ENCODE measurements at places on chromosomes 2 and 18.

GRCh38 chr2:107001964-107002696, 116.2 kb upstream of the ST6GAL2 start:
- no peak for DNase-seq

DNA sequence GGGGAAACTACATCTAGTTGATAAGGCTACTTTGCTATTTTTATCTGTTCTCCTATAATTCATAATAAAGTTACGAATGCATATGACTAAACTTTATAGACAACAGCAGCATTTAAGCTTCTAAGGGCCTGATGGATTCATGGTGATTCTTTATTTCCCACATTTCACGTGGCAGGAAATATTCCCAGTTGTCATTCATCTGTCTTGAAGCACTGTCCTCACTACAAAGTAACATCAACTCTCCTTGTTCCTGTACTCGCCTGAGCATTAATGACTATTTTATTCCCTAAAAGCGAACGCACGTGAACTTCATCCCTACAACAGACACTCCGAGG, 2.6 kb downstream of the SATB2 start:
- no peak for DNase-seq

- DNase-seq = no peak
Observed at GRCh38 chr2:46716927-46717326, 198.7 kb downstream of the MCFD2 start.

DNA sequence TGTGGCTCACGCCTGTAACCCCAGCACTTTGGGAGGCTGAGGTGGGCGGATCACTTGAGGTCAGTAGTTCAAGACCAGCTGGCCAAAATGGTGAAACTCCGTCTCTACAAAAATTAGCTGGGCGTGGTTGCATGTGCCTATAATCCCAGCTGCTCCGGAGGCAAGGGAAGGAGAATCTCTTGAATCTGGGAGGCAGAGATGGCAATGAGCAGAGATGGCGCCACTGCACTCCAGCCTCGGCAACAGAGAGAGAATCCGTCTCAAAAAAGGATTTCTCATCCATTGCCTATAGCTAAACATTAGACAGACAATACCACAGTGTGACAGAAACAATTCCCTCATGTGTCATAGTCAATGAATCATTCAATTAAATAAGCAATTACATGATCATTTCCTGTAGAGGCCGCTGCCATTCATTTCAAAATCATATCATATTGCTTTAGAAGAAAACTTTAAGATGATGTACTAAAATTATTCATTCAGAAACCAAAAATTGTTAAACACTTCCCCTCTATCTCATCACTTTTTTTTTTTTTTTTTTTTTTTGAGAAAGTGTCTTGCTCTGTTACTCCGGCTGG, 69.5 kb upstream of the TGIF1 start:
- DNase-seq = no peak

DNA sequence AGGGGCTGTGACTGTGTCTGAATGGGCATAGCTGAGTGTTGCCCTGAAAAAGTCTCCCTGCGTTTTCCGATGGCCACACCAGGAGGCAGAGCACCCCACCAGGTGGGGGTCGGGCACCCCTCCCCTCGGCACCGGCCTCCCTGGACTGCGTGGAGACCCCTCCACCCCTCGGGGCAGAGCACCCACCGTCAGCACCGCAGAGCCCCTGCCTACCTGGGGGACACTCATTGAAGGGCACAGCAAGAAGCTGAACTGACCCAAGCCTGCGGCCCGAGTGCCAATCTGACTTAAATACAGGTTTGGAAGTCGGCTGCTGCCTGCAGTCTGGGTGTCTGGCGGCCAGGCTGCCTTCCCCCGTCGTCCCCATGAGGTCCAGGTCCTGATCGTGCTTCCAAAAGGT, 69.9 kb downstream of the KCNG2 start:
- DNase-seq = no peak

Data from cortex of kidney (tissue), 1 donor.